GM13977 (cell line): ENCODE measurements at places on chromosomes 5 and 9.

- DNase-seq = no peak
Measured at GRCh38 chr5:75152860-75153259, 83.8 kb downstream of the ANKRD31 start.

GRCh38 chr5:79077680-79078365, 8.3 kb downstream of the BHMT2 start:
- DNase-seq = no peak

DNA sequence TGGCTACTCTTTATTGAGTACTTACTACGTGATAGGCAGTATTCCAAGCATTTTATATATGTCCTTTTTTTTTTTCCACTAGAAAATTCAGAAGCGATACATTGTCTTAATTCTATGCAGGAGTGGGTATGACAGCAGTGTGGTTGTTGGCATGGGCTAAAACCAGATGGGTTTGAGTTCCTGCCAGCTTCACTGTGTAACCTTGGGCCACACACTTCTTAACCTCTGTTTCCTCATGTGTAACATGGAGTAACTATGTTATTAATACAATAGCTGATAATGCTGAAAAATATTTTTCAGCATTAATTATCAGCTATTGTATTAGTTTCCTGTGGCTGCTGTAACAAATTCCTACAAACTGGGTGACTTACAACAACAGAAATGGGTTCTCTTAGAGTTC, 12.0 kb downstream of the SNX18 start:
- DNase-seq = no peak

DNA sequence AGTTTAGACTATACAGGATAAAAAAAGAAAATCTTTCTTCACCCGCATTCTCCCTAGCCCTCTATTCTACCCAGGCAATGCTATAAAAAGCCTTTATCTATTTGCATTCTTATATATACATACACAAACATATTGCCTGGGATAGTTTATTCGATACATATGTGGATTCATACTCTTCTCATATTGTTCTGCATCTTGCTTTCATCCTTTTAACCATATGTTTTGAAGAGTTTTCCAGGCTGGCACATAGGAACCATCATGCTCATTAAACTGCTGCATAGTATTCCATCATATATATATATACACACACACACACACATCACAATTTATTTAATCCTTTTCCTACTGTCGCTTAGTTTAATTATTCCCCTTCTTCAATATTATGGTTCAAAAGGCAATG, 461.2 kb downstream of the NTRK2 start:
- no peak for DNase-seq

- DNase-seq = peak; percentile 50
Measured at GRCh38 chr9:109880276-109881169, 100.5 kb downstream of the PALM2AKAP2 start.

- DNase-seq = peak; percentile 73
Measured at GRCh38 chr5:6576861-6577501, 55.9 kb downstream of the NSUN2 start.

DNA sequence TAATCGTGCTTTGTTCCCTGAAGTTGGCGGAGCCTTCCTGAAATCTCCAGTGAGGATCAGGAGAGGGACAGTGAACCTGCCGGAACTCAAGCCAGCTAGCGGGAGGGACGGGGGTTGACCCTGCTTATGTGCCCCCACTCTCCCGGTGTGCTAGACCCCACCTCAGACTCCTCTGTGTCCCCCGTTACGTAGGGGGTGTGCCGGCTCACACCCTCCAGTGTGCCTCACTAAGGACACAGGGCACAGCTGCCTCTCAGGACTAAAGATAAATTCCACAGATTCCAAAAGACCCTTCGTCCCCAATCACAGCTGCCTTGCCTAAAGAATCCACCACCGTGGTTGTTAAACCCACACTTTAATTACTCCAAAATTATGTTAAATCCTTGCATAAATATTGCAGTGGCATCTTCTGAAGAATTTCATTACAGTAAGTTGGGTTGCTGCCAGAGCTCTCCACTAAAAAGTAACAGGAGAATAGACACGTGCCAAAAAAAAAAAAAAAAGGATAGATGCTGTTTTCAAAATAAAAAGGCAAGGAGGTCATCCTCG, 73.7 kb downstream of the GTF3C4 start:
- no peak for DNase-seq

DNA sequence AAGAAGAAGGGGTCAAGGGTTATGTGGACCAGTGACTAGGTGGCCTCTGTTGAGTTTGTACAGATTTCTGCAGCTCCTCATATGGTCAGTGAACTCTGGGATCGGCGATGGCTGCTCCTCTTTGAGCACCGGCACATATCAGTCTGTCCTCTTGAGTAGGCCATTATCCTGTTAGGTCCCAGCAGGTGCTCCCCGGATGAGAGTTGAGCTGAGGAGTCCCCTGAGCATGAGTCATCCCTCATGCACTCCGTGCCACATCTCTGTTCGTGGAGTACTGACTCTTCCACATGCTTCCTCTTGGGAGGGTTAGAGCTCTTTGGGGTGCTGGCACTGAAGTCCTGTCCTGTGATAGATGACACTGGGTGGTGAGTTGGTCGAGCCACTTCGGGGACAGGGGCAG, 143.7 kb downstream of the PTTG1 start:
- DNase-seq = no peak

- no peak for DNase-seq
Measured at GRCh38 chr5:136258463-136258862, 65.5 kb upstream of the SMIM32 start.

GRCh38 chr9:129586245-129586644, 34.7 kb downstream of the C9orf50 start:
- DNase-seq = no peak
